ENCODE measurements at places on chromosomes 2 and 18.

DNA sequence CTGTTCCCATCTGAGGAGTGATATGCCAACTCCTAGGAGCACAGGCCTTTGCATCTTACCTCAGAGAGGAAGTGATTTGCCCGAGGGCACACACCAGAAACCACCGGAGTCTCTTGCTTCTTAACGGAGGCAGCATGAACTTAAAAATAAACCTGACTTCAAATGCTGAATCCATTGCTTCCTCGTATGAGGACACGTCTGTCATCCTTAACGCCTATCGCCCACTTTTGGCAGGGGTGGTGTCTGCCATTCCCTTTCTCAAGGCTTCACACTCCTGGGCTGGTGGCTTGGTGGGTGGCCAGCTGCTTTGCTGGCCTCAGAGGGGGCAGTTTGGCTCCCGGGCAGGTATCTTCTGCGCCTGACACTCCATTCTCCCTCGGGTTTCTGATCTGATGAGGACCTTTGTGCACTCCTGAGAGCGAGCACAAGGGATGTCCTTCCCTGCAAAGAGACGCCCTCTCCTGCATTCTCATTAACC, 1.1 kb upstream of the PREB start:
- DNase-seq, result no peak

GRCh38 chr2:1814616-1815015, 70.3 kb upstream of the PXDN start:
- DNase-seq, result no peak

- no peak for DNase-seq
Observed at GRCh38 chr2:223196331-223196730, 144.3 kb downstream of the KCNE4 start.

GRCh38 chr2:142139384-142139783, 8.6 kb upstream of the LRP1B start:
- DNase-seq, result no peak

- DNase-seq, result no peak
Observed at GRCh38 chr2:109258905-109259540, 130.0 kb downstream of the SH3RF3 start.

DNA sequence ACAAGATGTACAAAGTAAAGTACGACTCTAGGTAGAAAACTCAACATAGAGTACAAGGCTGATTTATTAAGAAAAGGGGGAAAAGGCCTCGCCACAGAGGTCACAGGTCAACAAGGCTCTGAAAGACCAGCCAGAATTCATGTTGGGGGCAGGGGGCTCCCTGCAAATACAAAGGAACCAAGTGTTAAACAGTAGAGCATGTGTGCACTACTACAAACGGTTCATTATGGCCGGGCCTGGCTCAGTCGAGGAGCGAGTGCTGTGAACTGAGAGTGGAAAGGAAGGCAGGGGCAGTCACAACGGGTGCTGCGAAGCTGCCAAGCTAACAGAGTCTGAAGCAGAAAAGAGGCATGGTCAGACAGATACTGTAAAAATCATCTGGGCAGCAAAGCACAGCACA, 77.1 kb downstream of the MBOAT2 start:
- DNase-seq, result no peak

DNA sequence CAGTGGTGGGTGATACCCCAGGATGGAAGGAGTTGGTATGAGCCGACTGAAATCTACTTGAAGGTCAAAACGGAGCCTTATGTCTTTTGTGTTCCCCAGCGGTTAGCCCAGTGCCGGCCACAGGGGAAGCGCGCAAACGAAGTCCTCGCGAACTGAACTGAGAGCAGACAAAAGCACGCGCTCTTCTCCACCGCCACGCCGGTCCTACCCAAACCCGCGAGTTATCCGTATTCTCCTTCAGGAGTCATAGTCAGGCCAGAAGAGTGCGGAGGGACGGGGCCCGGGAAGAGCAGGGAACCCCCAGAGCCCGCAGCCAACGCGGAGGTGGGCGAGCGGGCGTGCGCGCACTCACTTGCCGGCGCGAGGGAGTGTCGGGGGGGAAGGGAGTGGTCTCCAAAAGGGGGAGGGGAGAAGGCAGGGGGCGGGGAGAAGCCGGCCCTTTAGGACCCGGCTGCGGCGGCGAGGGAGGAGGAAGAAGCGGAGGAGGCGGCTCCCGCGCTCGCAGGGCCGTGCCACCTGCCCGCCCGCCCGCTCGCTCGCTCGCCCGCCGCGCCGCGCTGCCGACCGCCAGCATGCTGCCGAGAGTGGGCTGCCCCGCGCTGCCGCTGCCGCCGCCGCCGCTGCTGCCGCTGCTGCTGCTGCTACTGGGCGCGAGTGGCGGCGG, at the start of gene IGFBP2:
TSS of gene IGFBP2 (plus strand) at position 469 of the 664 bp plus-strand sequence. CDS start at position 573, 104 bp downstream.
- peak; percentile 49 for DNase-seq

DNA sequence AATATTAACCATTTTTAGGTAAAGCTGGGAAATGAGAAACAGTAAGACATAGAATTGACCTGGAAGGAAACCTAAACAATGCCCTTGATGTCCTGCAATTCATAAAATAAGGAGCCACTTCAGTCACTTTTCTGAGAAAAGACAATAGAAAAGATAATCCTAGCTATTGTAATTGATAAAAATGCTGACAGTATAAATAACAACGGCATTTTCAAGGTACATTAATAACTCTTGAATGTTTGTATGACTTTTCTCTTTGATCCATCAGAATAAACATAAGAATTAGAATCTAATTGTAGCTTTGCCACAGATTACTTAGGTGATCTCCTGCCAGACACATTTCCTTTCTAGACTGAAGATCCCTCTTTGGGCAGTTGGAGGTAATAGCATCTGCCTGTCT, 719.5 kb downstream of the SLC4A3 start:
- DNase-seq, result no peak

DNA sequence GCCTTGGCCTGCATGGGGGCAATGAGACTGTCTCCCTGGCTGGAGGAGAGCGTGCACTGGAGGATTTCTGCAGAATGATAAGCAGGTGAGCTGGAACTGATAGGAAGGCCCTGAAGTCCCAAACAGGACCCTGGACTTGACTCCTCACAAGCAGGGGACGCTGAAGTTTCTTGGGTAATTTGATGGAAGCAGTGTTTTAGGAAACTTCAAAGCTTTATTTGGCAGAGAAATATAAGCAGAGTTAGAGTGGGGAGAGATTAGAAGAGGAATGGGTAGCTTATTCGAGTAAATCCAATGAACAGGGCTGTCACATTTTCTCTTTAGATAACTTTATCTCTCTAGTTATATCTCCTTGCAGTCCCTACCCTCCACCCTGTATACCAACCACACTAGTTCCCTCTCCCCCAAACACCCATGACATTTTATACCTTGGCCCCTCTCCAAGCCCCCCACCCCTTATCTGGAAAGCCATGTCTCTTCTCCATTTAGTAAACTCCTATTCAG, 73.6 kb upstream of the IGFBP5 start:
- no peak for DNase-seq

DNA sequence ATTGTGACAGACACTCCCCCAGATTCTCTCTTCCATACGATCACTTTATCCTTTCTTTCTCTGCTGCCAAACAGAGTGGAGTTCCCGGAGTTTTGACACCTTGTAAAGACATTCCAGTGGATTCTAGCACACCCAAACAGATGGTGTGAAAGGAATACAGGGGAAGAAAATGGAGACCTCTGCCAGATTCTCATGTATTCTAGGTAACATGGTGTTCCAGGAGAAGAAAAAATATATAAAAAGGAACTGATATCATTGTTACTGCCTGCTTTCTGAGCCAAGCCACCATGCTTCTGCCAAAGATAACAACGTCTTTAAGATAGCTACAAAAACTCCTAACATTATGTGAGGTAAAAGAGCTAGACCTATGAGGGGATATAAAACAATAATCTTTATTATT, 136.5 kb downstream of the TXNL1 start:
- DNase-seq, result no peak

DNA sequence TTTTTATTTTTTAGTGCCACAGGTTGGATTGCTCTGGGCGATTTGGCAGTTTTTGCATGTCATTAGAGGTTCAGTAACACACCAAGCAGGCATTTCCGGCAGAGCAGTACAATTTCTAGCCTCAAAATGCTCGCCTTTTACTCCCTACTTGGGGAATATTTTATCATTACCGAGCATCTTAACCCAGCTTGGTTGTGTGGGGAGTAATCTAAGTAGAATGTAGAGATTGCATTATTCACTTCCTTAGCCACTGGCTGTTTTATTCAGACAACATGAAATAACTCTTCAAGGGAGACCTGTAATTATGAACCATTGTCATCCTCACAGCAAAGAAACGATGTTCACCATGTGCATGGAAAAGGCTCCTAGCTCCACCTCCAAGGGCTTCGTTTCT, 13.1 kb downstream of the GRP start:
- DNase-seq, result no peak

GRCh38 chr2:127661949-127662510, 13.3 kb downstream of the LIMS2 start:
- no peak for DNase-seq

- DNase-seq, result no peak
Observed at GRCh38 chr2:164835302-164835701, 6.3 kb downstream of the COBLL1 start.

GRCh38 chr2:61550375-61551209, 12.4 kb upstream of the XPO1 start:
- DNase-seq, result no peak

DNA sequence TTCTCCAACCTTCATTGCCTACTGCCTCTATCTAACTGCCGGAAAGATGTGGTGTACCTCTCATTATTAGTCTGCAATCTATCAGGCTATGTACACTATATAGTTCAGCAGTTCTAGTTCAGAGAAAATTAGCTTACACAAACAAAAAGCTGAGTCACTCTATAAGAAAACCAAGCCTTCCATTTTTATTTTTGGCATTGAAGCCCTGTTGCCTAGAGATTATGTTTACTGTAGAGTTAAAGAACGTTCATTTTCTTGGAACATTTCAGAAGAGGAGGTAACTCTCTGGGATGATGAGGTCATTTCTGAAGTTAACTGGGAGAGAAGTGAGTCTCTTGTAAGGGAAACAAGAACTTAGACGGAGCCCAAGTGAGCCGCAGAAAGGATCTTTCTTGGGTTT, 133.5 kb downstream of the FAM124B start:
- DNase-seq, result peak; percentile 33

GRCh38 chr18:26656944-26657536, 108.7 kb upstream of the KCTD1 start:
- peak; percentile 55 for DNase-seq

DNA sequence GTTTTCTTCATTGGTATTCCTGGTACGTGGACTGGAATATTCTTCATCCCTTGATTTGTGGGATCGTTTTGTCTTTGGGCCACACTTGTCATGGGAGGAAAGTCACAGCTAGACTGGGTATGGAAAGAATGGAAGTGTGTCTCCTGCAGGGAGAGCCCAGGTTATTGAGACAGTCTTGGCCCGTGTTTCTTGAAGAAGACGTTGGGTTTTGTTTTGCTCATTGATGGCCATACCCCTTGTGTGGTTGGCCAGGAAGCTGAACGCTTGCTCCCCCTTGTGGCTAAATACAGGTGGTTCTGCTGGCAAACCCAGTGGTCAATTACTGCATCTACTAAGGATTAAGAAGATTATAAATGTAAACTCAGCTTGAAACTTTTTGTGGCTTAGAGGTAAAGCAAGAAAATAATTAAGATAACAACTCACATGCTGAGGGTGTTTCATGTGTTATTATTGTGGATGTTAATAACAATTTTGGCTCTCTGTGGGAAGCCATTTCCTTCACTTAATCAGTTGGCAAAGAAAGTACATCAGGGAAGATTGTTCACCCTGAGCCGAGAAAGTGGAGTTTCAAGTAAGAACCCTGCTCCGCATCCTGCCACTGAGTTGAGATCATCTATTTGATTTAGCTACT, 91.8 kb downstream of the NEDD4L start:
- peak; percentile 62 for DNase-seq

DNA sequence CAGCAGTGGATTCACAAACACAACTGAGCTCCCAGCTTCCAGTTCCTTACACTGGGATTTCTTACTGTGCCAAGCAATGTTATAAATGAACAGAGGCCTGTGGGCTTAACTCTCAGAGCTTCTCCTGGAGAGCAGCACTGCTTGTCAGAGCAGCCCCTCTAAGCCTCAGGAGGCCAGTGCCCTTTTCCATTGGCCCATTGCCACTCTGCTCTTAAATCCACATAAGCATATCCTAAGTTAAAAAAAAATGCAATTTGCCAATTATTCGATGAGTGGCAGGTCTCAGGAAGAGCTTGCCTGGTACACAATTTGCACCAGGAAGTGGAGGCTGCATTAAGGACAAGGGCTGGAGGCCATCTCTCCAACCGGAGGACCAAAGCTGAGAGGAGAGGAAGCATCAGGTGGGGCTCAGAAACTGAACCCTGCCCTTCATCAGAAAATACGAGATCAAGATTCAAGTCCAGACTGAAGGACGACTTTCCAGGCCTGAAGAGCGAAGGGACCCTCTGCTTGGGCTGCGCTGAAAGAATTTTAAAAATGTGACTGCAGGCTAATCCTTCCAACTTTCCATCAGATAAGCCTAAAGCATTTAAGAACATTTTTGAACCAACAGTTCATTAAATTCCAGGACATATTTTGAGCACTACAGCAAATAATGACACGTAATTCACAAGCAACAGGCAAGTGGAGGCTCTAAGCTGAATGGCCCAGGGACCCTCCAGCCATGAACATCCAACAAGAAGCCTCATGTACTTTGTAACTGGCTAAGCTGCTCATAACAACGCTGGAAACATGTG, 28.4 kb upstream of the PXDN start:
- DNase-seq, result no peak

GRCh38 chr2:108345951-108346350, 31.8 kb upstream of the SULT1C4 start:
- no peak for DNase-seq

DNA sequence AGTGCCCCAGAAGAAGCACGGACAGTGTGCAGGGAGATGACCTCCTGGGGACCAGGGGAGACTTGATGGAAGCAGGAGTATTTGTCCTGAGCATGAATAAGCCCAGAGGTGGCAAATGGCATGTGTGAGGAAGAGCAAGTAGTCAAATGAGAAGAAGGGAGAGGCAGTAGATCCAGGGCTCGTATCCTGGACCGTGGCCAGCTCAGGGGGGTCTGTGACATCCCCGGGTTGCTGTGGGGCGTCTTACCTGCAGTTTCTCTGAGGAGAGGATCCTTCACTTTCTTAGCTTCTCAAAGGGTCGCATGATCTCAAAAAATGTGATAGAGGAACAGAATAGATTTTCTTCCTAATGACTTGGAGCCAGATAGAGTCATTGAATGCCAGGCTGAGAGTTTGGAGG, 57.0 kb upstream of the FOSL2 start:
- DNase-seq, result no peak

DNA sequence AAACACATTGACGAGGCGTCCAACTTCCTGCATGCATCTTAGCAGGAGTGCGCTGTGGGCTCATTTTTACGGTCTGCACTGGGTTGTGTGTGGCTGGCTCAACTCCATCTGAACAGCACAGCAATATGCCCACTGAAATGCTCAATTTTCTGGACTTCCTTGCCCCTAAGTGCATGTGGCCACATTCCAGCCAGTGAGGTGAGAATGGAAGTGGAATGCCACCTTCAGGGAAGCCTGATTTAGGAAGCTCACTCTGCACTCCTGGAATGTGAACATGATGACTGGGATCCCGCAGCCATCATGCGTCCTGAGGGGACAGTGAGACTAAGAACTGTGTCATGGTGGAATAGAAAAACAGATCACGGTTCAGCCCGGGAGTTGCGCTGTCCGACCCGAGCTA, 76.2 kb downstream of the PSMG2 start:
- DNase-seq, result no peak

Data from COR-L47 (cell line).